ENCODE measurements at places on chromosomes 7 and 10.
A peak's percentile ranks its signal among the peaks of the same experiment; 100 is the strongest.

DNA sequence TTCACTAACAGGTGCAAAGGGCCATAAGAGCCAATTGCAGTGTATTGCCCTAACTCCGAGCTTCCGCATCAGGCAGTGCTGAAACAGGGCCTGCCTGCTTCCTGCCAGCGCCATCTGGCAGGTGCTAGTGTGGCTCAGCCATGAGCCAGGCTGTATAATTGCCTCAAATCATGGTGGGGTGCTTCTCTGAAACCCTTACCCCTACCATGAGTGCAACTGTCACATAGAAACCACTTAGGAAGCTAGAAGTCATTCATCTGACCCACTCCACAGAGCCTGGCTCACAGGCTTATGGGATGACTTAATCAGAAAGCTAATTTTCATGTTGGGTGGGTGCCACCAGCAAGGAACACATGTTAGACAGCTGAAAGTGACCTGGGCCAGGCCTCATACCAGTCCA lies 133.3 kb upstream of the LAMB4 start:
- DNase-seq = no peak

DNA sequence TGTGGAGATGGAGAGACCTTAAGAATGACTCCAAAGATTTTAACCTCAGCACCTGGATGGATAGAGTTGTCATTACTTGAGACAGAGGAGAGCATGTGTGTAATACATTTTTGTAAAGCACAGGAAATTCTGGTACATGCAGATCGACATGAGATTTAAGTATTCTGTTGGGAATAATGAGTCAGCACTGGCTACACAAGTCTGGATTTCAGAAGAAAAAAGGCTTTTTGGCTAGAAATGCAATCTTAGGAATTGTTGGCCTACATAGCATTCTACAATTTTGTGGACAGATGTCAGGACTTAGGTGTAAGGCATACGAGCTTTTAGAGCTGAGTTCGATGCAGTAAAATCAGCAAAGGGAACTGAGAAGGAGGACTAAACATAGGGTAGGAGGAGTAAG lies 24.1 kb upstream of the ANKRD30A start:
- DNase-seq = no peak

GRCh38 chr10:61835069-61835945 lies 66.2 kb upstream of the ARID5B start:
- DNase-seq = no peak

DNA sequence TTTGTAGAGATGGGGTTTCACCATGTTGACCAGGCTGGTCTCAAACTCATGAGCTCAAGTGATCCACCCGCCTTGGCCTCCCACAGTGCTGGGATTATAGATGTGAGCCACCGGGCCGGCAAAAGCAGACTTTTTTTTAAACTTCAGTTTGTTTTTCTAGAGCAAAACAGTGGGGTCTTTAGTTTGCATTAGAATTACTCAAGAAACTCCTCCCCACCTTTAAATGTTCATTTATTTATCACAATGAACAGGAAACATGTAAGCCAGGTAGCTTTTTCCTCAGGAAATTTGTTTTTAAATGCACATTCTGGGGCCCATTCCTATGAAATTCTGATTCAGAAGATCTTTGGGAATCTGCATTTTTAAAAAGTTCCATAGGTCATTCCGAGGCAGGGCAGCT lies 56.0 kb upstream of the JAZF1 start:
- no peak for DNase-seq

- DNase-seq = no peak
These were observed 46.1 kb downstream of the C1GALT1 start for GRCh38 chr7:7228472-7228871.

GRCh38 chr7:1227814-1228544 lies 4.7 kb upstream of the UNCX start:
- no peak for DNase-seq

- no peak for DNase-seq
These were observed at the start of gene CUX1 for GRCh38 chr7:101817471-101818286. TSS of gene CUX1 (plus strand) at chr7:101817626. CDS start at chr7:101817640, 14 bp downstream.

- DNase-seq = peak; percentile 26
These were observed 275.3 kb downstream of the NRG3 start for GRCh38 chr10:82150123-82150900.

DNA sequence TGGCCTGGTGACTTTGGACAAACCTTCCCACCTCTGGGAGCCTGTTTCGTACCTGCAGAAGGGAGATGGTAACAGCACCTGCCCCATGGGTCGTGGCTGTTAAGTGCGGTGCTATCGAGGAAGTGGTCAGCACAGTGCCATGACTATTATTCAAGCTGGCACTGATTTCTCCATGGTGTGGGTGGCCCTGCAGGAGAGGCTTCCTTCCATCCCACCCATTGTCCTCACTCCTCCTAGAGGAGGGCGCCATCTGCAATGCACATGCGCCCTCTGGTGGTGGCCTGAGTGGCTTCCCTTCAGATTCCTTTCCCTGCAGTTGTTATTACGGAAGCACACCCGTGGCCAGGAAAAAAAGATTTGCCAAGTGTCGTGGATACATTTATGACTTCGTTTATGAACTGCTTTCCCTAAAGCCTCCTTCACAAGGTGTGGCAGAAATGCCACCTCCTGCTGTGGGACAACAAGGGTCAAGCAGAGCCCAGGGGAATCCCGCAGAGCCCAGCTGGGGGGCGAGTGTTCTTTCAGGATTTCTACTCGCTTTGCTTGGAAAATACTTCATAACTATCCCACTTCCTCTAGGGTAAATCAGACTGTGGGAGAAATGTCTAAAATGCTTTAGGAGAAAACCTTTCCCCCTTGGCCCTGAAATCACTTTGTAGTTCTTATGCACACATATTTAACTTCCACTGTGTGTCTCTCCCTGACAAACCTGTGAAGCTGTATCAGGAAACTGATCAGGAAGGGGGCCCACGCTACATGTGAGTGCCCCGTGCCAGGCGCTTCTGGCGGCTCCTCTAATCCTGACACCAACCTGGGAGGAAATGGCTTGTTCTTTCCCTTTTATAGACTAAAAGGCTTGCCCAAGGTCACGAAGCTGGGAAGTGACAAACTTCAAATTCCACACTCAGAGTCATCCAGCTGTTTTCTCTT lies 98.0 kb upstream of the ANLN start:
- peak; percentile 79 for DNase-seq
